ENCODE measurements at places on chromosomes 7 and 10.

DNA sequence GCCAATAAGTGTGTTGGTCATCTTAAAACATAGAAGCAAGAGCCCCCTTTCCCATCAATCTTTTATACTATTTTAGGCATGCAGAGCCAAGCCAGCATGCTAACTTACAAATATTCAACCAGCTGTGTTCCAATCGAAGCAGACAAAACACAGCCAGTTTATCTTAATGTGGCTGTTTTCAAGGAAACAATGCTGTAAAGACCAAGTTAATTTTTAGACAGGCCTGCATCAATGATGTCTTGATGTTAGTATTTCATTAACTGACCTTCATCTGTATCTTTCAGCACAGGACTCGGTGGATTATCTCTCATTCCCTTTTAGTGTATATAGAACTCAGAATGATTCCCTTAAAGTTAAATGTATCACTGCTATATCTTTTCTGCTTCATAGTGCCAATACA, 262.0 kb upstream of the ZWINT start:
- DNase-seq, result no peak

DNA sequence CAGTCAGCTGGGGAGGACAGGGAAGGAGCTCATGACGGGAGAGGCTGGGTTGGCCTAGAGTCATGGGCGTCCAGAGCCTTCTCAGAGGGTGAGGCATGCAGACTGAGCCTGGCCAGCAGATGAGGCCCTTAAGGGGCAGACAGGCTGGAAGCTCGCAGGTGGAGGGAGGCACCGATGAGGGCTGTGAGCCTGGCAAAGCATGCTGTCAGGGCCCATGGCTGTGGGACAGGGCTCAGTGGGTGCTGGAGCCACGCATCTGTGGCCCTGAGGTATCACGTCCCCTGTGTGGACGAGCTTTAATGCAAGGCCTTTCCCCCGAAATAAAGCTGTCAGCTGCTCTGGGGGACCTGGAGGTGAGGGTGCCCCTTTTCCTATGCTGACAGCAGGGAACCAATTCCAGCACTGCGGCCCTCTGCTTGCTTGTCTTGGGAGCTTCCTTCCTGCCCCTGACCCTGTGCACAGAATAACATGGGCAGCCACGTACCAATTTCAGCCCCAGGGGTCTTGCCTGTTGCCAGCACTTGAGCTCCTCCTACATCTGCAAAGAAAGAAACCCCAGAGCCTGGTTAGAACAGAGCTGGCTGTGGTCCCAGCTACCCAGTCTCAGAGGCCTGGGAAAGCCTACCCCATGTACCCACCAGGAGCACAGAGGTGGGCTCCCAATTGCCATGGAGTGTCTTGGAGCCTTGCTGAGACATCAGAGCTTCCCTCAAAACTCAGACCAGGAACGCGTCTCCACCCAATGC, 20.6 kb downstream of the TMEM273 start:
- no peak for DNase-seq

GRCh38 chr7:16611711-16612110, 33.8 kb downstream of the ANKMY2 start:
- DNase-seq, result no peak

DNA sequence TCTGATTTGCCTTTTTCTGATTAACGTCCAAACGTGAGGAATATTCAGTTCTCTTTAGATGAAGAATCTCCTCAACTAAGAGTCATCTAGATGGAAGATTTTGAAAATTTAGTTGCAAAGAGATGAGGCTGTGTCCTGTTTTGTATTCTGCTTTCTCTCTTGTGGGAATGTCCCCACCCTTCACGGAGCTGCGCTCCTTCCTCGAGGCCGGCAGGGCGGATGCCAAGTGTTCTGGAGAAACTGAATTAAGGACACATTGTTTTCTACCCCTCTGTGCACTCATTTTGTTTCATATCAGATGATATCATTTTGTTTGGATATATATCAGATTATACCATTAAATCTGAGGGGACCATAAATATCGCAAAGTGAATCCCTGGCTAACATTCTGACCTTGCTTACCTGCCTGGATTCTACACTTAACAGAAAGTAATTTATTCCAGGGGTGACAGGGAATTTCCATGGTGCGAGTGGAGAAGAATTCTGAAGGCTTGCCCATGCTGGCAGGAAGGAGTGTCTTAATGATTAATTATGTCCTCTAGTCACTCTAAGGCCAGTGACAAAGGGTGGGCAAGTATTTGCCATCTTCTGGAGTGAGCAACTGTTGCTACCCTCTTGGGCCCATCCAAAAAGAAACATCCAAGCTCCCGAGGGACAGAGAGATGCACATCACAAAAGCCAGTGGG, 47.9 kb upstream of the IGFBP3 start:
- no peak for DNase-seq

DNA sequence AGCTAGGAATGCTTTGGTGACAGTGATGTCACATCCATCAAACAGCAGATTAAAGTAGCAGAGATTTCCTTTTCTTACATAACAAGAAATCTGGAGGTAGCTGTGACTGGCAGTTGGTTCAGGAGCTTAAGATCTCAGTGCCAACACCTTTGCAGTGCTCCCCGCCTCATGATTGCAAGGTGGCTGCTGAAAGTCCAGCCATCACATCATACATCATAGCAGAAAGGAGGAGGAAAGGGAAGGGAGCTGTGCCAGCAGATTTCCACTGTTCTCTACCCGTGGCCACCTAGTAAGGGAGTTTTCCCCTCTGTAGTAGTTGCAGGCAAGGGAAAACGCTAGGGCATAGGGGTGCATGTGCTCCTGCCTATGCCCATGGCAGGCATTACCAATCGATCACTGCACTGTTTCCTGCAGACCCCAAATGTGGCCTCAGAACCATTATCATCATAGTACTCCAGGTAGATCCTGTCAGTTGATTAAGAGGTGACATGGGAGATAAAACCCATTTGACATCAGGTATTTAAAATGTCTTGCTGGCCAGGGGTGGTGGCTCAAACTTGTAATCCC, 57.9 kb upstream of the GTF2IRD1 start:
- no peak for DNase-seq

- no peak for DNase-seq
Measured at GRCh38 chr10:27285093-27285492, 44.5 kb upstream of the ACBD5 start.

- DNase-seq, result no peak
Measured at GRCh38 chr10:65827359-65827758, 1098.5 kb upstream of the LRRTM3 start.

DNA sequence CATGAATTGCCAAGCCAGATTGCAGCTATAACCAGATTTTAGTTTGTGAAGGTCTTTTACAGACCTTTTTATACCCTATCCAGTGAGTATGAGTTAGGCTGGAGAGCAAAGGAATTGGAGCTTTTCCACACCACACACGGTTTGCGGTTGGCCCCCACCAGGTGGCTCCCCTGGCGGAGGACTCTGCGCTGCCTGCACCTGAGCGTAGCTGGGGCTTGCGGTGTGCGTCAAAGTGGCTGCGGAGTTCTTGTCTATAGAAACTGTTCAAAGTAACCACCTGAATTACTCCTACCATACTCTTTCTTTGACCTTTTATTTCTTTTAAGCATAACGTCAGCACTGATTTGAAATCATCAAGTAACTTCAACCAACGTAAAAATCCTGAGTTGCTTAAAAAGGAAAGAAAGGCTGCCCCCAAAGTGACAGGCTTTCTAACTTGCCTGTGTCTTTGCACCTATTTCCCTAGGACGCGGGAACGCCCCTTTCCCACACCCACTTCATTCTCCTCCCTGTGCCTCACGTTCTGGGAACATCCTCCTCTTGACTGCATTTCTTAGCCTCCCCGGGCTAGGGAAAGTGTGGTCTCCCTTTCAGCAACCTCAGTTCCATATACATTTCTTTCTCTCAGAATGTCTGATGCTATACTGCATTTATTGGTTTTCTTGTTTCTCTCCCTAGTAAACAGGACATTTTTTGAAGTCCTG, 47.6 kb upstream of the TMEM72 start:
- no peak for DNase-seq

GRCh38 chr7:151659219-151659618, 139.5 kb upstream of the RHEB start:
- no peak for DNase-seq

DNA sequence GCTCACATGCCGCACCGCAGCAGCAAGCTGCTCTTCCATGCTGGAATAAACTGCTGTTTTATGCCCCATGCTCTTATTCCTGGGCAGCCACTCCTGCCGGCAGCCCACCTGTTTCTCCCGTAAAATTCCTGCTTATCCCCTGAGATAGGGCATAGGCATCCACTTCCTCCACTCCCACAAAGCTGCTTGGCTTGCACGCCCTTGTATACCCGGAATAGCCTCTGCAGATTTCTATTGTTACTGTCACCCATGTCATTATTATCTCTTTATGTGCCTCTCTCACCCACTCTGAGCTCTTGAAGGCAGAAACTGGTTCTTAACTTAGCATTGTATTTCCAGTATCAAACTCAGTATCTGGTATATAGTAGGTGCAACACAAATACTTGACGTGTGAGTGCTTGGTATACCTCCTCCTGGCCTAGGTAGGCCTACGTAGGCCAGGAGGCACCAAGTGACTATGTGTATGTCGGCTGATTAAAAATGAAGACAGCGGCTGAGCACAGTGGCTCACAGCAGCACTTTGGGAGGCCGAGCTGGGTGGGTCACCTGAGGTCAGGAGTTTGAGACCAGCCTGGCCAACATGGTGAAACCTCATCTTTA, 193.4 kb downstream of the CCDC3 start:
- DNase-seq, result no peak

- DNase-seq, result no peak
Measured at GRCh38 chr10:48233559-48234005, 40.9 kb downstream of the FRMPD2 start.

DNA sequence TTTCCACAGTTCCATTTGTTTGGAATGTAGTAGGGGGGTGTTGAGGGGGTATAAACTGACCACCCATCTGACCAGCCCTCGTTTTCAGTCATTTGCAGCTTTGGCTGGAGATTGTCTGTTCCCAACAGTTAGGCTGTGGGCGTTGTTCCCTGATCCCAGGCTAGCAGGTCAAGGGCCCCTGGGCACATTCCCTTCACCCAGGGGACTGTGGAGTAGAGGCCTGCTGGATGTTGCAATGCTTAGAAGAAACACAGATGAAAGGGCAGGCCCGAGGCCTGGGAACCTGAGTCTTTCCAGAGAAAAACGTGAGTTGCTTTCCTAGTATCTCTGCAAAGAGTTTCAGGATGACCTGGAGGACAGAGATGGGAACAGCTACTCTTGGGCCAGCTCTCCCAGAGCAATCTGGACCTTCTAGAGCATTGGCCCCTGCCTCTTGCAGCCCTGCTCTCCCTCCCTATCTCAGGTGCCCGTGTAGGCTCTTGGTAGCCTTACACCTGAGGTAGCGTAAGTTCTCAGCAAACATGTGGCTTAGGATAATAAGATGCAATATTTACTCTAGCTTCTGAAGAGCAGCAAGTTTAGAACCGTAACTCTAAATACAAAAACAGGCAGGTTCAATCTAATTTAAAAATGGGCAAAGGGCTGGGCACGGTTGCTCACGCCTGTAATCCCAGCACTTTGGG, 99.4 kb upstream of the EFCAB10 start:
- no peak for DNase-seq

- no peak for DNase-seq
Measured at GRCh38 chr7:31724696-31725095, 37.7 kb downstream of the PPP1R17 start.

DNA sequence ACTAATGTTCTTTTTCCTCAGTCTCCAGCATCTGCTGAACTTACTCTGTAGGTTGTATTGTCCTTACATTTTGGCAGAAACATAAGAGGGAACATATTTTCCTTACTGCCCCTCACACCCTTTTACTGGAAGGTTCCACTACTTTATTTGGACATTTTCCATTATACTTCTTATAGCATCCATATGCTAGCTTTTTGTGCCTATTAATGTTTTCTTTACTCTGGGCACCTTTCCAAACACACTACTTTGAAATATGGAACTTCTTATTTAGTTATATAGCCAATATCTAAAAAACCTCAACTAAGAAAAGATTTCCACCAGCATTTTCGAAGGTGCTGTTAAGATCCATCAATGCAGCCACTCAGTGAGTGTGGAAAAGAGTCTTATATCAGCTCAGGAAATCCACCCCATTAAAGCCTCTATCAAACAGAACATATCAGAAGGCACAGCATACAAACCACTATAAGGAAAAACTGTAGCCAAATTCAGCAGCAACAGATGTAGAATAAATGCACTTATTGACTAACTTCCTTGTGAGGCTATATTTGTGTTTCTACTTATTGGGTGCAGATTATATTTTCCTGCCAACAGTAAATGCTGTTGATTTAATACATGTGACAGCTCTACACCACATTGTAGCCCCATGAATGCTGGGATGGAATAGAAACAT, 272.5 kb upstream of the SEMA3E start:
- no peak for DNase-seq

DNA sequence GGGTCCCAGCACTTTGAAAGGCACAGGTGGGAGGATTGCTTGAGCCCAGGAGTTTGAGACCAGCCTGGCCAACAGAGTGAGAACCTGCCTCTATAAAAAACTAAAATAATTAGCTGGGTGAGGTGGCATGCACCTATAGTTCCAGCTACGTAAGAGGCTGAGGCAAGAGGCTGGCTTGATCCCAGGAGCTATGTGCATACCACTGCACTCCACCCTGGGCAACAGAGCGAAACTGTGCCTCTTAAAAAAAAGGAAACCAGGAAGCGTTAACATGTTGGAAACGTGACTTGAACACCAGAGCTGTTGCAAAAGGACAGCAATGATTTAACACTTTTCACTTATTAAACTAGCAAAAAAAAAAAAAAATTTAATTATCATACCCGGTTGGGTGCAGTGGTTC, 12.6 kb downstream of the BAZ1B start:
- no peak for DNase-seq

- no peak for DNase-seq
Measured at GRCh38 chr7:25944777-25945515, 207.1 kb upstream of the NFE2L3 start.

GRCh38 chr7:15821484-15822427, 135.3 kb upstream of the MEOX2 start:
- DNase-seq, result no peak

DNA sequence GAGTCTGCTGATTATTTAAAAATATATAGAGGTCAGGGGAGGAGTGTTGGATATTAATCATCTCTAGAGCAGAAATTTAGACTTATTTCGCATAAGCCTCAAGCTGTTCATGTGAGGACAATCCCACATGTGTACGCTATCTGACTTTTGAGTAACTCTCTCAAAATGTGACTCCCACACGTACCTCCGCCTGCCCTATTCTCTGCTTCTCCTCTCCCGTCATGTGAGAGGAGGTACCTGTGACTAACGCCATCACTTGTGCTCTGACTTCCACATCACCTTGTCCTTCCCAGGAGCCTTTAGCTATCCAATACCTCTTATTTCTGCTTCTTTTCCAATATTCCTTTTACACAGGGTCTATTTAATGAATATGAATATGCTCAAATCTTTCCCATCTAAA, 119.3 kb upstream of the CALCR start:
- DNase-seq, result no peak

GRCh38 chr10:49761789-49762565, at the start of gene OGDHL:
TSS of gene OGDHL (minus strand) at chr10:49762323. CDS start at chr10:49758592, 3,731 bp downstream.
- DNase-seq, result peak; percentile 47

GRCh38 chr10:101708073-101708472, 13.1 kb upstream of the FBXW4 start:
- DNase-seq, result no peak

GRCh38 chr7:54788664-54789063, 29.7 kb upstream of the SEC61G start:
- DNase-seq, result no peak

- no peak for DNase-seq
Measured at GRCh38 chr7:25520017-25520416, 291.7 kb upstream of the NPVF start.

- DNase-seq, result no peak
Measured at GRCh38 chr10:93438613-93439253, 43.4 kb downstream of the MYOF start.

All from glutamatergic neuron (in vitro differentiated cells).